ENCODE measurements at places on chromosomes 11 and 22.

DNA sequence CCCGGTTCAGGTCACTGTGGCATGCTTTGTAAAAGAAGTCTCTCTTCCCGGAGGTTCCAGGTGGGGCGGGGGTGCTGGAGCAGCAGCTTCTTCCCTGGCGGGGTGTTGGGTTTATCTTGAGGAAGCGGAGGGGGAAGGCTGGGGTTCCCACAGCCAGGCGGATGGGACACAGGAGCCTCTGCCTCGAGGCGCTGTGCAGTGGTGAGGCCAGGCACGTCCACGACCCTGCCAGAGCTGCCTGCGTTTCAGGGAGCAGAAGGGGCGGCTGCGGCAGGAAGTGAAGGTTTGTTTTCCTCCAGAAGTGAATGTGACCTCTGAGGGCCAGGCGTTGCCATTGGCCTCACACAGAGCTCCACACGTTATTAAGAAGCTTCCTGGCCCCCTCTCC, 20.1 kb upstream of the ADORA2A start:
- no peak for DNase-seq

GRCh38 chr11:74283580-74284180, 27.8 kb downstream of the P4HA3 start:
- DNase-seq, result no peak

DNA sequence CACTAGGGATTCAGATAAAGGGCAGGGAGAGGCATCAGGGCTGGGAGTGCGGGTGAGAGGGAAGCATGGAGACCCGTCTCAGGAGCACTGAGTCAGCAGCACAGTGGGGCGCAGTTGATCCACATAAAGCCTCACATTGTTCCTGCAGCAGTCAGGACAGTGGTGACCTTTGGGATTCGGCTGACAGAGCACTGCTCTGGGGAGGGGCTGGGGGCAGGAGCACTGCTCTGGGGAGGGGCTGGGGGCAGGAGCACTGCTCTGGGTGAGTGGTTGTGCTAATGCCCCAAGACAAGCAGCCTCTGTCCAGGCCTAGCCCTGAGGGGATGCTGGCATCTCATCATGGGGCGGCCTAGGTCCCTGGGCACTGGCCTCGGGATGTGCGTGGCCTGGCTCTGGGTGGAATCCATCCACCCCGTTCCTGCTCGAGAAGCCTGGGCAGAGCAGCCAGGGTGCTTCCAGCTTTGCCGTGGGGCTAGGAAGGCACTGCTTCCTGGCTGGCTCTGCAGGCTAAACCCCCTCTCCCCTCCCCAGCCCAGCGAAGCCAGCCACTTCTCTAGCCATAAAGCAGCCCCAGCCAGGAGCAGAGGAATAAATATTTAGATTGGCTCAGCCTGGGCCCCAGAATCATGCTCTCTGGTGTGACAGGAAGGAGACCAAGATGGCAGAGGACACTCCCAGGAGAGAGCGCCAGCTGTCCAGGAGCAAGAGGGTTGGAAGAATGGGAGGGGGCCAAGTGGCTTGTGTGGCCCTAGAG, 7.3 kb downstream of the OAF start:
- DNase-seq, result no peak

DNA sequence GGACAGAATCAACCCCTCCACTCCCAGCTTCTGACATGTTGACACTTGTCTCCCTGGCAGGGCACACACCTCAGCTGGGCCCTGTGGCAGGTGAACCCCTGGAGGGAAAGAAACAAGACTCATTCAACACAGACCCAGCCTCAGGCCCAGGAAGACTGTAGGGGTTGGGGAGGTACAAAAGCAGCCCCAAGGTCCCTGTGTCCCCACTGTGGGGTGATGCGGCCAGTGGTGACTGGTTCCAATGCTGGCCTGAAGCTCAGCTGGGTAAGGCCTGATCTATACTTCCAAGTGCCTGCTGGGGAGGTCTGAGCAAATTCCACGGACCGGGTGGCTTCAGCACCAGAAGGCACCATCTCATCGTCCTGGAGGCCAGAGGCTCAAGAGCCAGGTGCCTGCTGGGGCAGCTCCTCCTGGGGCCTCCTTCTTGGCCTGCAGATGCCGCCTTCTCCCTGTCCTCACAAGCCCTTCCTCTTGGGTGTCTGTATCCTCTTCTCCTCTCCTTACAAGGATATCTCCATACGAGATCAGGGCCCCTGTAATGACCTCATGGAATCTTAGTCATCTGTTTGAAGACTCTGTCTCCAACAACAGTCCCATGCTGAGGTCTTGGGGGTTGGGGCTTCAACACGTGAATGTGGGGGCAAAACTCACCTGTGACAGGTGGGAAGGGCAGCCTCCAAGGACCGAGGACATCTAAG, 1492.1 kb downstream of the BRD1 start:
- DNase-seq, result no peak

DNA sequence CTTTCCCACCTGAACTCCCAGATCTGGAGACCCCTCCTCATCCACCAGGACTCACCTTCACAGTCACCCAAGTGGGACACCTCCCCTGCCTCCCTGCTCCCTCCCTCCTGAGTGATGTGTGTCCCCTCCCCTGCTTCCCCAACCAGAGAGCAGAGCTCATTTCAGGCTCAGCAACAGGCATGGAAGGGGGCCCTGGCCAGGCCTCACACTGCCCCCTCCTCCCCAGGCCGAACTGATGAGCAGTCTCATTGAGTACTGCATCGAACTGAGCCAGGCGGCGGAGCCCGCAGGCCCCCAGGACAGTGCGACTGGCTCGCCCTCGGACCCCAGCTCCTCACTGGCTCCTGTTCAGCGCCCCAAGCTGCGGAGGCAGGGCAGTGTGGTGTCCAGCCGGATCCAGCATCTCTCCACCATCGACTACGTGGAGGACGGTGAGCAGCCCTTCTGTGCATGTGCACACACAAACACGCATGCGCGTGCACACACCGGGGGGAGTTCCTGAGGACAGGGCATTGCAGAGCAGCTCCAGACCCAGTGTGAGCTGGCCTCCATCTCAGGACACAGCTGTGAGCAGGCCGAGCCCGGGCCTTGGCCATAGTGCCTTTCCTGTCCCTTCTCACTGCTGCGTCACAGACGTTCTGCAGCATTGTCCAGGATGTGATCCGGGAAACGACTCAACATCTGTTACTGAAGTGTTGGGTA, 17.8 kb upstream of the NEAT1 start:
- no peak for DNase-seq

- DNase-seq, result no peak
Measured at GRCh38 chr11:35424157-35424940, 5.0 kb upstream of the SLC1A2 start.

DNA sequence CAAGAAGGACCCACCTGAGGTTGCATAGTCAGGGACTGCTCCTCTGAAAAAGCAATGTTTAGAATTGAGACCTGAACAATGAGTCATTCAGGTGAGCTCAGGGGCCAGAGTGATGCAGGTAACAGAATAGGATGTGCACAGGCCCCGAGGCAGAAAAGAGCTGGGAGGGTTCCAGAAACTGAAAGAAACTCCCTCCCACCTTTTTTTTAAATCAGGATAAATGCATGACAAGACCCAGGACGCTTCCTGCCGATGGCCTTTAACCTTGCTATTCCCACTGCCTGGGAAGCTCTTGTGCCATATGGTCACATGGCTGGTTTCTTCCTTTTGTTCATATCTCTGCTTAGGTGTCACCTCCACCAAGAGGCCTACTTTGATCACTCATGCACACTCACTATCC, 214.2 kb upstream of the ZBED5 start:
- no peak for DNase-seq

- no peak for DNase-seq
Measured at GRCh38 chr11:107257710-107258109, 199.9 kb downstream of the CWF19L2 start.

DNA sequence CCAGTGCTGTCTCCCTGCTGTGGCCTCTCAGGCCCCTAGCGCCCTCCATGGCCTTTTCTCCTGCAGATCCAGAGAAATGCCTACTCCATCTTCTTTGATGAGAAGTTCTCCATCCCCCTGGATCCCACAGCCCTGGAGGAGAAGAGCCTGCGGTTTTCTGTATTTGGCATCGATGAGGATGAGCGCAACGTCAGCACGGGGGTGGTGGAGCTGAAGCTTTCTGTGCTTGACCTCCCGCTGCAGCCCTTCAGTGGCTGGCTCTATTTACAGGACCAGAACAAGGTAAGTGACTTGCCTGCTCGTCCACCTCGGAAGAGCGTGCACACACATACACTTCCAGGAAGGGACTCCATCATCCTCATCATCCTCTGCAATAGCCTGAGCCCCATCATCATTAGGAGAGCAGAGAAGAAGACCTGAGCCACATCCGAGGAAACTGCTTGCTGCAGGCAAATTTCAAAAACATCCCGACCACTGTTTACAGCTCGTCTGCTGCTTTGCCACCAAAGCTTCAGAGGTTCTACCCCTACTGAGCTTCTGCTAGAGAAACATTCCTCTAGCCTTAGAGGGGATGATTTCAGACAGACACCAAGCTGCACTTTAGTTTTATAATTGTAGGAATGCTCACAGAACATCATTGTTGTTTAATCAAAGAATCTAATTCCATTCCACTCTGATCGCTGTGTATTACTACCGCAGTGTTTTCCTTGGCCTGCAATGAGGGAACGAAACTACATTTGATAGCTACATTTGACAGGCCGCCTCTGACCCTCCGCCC, 12.9 kb upstream of the RHOD start:
- DNase-seq, result no peak

DNA sequence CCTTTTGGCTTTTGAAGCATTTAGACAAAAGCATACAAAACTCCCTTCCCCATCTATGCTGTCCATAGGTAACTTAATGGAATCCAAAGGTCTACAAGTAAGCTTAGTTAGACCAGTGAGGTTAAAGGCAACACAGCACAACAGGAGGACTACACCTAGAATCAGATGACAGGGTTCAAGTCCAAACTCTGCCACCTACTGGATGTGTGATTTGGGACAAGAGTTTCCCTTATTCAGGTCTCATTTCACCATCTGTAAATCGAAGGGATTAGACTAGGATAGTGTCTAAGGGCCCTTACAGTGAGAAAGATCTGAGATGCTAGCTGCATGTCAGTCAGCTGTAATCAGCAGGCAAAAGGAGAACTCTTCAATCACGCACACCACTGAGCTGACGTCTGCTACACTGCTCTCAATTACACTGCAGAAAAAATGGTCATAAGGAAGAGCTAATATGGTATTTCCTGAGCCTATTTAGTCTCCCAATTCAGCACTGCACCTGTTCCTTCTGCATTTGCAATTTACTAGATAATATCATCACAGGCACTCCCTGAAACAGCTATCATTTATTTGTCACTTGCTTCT, 82.2 kb downstream of the SERGEF start:
- DNase-seq, result no peak

GRCh38 chr11:21480240-21480639, 712.6 kb upstream of the ANO5 start:
- no peak for DNase-seq

DNA sequence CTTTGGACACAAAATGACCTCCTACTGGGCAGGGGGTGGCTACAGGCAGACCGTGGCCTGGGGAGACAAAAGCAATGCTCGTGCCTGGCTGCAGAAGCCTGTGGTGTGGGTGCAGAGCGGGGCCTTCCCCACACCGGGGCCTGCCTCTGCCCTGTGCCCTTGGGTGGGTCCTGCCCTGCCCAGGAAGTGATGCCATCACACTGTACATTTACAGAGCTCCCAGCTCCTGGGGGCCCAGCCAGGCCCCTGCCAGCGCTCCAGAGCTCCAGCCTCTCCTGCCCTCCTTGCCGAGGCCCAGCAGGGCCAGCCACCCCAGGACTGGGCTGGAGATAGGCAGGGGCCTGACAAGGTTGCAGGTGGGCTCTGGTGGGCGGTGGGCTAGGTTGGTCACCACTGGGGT, 40.1 kb downstream of the MUC5B start:
- DNase-seq, result no peak

DNA sequence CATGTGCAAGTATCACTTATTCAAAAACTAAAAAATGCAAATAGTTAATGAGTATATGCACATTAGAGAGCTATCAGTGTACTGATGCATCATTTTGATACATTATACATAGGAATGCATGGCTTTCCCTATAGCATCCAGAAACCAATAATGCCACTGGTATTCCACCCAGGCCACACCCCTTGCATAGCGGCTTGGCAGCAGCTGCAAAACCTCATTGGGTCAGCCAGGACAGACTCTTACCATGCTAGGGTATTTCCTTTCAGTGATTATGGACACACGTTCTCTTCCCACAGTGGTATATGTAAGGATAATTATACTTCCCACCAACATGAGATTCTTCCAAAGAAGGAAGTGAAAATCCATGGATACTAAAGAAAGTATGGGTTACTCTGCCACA, 145.9 kb upstream of the PITPNB start:
- no peak for DNase-seq

GRCh38 chr22:39343259-39344045, 6.3 kb upstream of the SYNGR1 start:
- peak; percentile 60 for DNase-seq

DNA sequence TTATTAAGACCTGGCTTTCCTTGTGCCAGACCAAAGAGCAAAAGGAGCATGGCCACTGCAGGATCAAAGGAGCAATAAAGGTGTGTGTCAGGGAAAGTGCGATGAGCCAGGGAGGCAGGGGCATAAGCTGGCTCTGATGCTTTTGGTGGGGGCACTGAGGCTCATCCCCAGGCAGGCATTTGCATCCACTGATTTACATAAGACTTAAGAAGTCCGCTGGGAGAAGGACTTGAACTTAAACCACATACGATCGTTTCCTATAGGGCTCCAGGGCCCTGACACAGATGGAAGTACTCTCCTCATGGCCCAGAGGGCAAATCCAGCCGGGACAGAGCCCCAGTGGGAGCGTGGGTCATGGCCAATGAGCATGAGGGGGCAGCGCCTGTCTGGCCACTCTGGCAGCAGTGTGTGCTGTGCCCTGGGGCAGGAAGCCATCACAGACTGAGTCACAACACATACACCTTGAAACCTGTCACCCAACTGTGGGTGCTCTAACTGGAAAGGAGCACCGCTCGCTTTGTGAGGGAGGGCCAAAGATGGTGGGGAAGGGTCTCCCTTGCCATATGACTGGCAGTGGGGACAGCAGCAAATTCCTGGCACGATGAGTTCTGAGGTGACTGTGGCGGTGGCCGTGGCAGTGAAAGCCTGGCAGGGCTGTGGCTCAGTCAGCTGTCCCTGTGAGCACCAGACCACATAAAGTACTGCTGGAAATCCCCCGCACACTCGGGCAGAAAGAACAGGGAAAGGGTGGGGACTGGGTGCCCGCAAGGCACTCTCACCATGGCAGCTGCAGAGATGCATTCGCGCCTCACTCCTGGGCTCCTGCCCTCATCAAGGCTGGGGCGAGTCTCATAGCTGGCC, 79.4 kb upstream of the LMO1 start:
- DNase-seq, result no peak

- no peak for DNase-seq
Measured at GRCh38 chr22:33524511-33525260, 395.6 kb downstream of the LARGE1 start.

- peak; percentile 21 for DNase-seq
Measured at GRCh38 chr22:46537225-46537945, at the start of gene CELSR1. TSS of gene CELSR1 (minus strand) at chr22:46537620. CDS start at chr22:46537170, 450 bp downstream.

- no peak for DNase-seq
Measured at GRCh38 chr11:11208994-11209393, 144.1 kb downstream of the CSNK2A3 start.

- no peak for DNase-seq
Measured at GRCh38 chr22:41290262-41291221, 4.6 kb upstream of the RANGAP1 start.

DNA sequence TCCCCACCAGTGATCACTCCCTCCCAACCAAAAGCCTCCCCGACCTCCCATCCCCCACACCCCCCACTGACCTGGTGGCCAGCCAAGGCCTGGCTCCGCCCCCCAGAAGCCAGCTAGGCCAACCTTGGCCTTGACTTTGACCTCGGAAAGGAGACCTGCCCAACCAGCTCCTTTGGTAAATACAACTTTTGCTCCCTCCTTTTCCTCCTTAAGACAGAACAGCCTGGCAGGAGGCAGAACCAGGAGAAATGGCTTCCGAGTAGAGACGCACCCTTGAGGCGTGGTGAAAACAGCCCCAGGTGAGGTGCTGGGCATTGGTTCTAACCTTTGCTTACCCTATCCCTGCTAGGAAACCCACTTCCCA, 27.0 kb downstream of the PLEKHA7 start:
- no peak for DNase-seq
